ENCODE measurements at places on chromosomes 2 and 18. TPM values are rescaled to one million over a fixed set of nuclear protein-coding genes. Genes with fewer than 3 reads are reported as not detected.

- no peak for DNase-seq
- no peaks in the 10 kb centered on the region for H3K27me3 ChIP-seq
- H3K4me3 ChIP-seq: no peak overlapping the region
- no peaks in the 10 kb centered on the region for H3K4me1 ChIP-seq
Measured at GRCh38 chr18:24189007-24189528, 50.2 kb downstream of the CABYR start.

DNA sequence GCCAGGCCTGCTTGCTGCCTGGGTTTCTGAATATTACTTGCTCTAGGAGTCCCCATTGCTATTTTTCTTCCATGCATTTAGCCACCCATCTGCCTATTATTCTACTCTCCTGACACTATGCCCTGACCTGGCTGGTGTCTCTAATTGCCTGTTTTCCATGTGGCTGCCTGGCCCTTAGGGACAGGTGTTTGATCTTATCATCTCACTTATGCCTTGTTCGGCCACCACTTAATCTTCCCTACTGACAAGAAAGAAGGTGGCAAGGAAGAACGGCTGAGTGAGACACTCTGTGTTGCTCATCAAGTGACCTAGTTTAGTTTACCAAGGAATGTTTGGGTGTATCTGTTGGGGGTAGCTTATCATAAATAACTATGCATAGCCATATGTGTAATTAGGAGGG lies 50.4 kb upstream of the RAPH1 start:
- DNase-seq: no peak
- H3K36me3 ChIP-seq: no peaks in the 10 kb centered on the region
- H3K4me1 ChIP-seq: peaks cover 35% of the 10 kb centered on the region
- no peak overlapping the region for H3K4me3 ChIP-seq
- H3K27me3 ChIP-seq: no peaks in the 10 kb centered on the region
- no peak overlapping the region for H3K27ac ChIP-seq

DNA sequence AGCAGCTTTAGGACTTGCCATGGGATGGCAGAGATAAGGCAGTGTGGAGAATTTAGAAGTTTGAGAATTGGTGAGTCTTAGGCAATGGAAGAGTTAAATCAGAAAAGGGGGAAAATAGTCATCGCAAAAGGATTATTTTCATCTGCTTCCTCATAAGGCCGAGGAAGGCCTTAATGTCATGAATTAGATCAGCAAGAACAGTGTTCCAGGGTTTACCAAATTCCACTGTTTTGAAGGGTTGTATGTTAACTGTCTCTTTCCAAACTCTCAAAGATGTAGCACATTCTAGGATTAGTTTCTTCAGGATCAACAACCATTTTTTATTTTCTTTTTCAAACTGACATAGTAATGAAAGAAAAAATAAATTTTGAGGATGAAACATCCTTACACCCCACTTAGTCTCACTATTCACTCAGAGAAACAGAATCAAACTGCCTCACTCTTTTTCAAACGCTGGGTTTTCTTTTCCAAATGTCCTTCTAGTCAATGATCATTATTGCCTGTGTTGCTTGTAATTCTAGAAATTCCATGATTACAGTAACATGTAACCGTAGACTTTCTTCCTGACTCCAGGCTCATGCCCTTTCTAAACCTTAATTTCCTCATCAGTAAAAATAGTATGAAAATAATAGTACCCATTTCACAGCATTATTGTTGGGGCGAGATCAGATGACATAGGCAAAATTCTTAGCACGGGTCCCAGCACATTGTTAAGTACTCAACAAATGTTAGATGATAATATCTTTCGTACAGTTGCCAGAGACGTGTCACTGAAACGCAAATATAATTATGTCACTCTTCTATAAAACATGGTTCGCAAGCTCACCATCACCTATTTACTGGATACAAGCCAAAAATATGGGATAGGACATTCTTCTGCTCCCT lies 23.6 kb downstream of the ZEB2 start:
- no peaks in the 10 kb centered on the region for H3K27me3 ChIP-seq
- peak overlapping the region; percentile 45 for H3K27ac ChIP-seq
- DNase-seq: no peak
- no peak overlapping the region for H3K4me3 ChIP-seq

GRCh38 chr2:660586-661359 lies 16.4 kb downstream of the TMEM18 start:
- no peak overlapping the region for H3K27ac ChIP-seq
- peaks cover 15% of the 10 kb centered on the region for H3K27me3 ChIP-seq
- H3K36me3 ChIP-seq: peaks cover 24% of the 10 kb centered on the region
- no peaks in the 10 kb centered on the region for H3K4me1 ChIP-seq
- no peak for DNase-seq
- no peak overlapping the region for H3K4me3 ChIP-seq

DNA sequence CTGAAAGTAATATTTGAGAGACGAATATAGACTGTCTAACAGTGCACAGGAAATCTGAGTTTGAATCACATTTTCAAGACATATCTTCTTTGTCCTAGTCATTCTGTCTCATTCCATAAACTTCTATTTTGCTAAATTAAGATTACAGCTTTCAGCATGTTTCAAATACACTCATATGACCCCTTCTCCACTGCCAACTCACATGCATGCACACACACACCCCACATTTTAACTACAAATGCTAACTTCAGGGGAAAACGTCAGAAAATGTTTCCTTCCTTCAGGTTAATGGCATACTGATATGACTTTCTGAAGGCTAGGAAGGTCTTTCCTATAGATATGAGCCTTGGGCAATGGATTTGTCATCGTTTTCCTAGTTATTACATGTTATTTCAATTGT lies 373.7 kb downstream of the RBM43 start:
- H3K4me3 ChIP-seq: no peak overlapping the region
- no peak overlapping the region for H3K27ac ChIP-seq
- no peaks in the 10 kb centered on the region for H3K36me3 ChIP-seq
- DNase-seq: no peak
- H3K27me3 ChIP-seq: no peaks in the 10 kb centered on the region
- no peaks in the 10 kb centered on the region for H3K4me1 ChIP-seq

Gene DSG4
- 3.2 TPM for total RNA-seq

Gene LOXHD1
- 0.18 TPM for total RNA-seq

Gene TUBA4B
- not detected for total RNA-seq
